ENCODE measurements at places on chromosomes 1 and 21.

- no peak for DNase-seq
Observed at GRCh38 chr1:81801651-81802456, 1.1 kb downstream of the ADGRL2 start.

DNA sequence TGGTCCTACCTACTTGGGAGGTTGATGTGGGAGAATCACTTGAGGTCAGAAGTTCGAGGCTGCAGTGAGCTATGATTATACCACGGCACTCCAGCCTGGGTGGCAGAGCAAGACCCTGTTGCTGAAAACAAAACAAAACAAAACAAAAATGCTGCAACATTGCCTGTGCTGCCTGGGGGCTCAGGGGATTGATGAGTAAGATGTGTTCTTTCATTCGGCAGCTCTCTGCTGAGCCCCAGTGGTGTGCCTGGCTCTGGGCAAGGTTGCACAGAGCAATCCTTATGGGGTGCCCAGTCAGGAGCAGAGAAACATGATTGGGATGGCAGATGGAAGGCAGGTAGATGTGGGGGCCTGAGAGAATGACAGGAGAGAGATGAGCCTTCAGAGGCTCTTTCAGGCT is 28.6 kb upstream of the KDM4A start:
- DNase-seq: no peak

- peak; percentile 61 for DNase-seq
Observed at GRCh38 chr1:212430416-212430815, 2.3 kb upstream of the NENF start.

DNA sequence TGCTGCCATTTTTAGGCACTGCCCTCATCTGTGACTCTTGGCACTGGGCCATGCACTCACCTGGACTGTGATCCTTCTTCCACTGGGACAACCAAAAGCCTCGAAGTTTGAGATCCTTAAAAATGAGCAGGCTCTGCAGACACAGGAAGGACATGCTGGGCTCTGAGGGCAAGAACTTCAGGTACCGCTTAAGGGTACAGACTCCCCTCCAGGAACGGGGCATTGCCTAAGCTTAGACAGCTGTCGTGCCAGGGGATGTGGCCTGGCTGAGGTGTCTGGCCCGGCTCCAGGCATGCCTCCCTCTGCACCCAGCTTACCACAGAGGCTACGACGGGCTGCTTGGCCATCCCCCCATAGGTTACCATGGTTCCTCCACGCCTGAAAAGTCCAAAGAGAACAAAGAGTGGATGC is 14.2 kb upstream of the SRSF4 start:
- no peak for DNase-seq

DNA sequence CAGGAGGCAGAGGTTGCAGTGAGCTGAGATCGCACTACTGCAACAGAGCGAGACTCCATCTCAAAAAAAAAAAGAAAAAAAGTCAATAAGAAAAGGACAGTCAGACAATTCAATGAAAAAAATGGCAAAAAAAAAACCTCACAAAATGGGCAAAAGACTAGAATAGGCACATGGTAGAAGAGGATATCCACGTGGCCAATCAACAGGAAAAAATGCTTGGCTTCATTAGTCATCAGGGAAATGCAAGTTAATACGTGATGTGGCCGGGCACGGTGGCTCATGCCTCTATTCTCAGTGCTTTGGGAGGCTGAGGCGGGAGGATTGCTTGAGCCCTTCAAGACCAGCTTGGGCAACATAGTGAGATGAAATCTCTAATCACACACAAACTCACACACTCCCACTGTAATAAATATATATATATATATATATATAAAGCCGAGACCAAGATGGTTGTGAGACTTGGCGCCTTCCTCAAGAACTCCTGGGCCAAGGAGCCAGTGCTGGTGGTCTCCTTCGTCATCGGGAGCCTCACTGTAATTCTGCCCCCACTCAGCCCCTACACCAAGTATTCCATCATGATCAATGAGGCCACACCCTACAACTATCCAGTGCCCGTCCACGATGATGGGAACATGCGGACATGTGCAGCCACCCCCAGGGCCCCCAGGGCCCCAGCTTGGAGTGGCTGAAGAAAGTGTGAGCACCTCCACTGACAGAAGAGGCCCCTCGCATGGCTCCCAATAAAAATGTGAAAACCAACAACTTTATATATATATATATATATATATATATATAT is 22.9 kb upstream of the LEFTY2 start:
- DNase-seq: no peak

GRCh38 chr1:45730780-45731319 is 19.6 kb downstream of the IPP start:
- no peak for DNase-seq
